ENCODE measurements at places on chromosomes 5 and 9.

DNA sequence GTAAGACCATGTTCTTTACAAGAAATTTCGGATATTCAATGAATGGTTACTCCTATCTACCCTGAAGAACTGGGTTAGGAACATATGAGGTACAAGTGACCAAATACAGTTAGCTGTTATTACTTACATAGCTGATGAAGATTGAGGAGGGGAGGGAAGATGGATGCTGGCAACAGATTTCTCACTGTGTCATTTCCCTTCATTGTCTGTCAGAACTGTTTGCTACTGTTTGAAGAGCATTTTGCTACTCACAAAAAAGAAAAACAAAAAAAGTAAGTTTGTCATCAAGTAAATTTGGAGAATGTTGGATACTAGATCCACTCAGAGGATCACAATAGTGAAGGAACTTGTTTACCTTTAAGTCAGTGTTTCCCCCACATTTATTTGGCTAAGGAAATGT, 53.7 kb downstream of the ENC1 start:
- no peak for DNase-seq

DNA sequence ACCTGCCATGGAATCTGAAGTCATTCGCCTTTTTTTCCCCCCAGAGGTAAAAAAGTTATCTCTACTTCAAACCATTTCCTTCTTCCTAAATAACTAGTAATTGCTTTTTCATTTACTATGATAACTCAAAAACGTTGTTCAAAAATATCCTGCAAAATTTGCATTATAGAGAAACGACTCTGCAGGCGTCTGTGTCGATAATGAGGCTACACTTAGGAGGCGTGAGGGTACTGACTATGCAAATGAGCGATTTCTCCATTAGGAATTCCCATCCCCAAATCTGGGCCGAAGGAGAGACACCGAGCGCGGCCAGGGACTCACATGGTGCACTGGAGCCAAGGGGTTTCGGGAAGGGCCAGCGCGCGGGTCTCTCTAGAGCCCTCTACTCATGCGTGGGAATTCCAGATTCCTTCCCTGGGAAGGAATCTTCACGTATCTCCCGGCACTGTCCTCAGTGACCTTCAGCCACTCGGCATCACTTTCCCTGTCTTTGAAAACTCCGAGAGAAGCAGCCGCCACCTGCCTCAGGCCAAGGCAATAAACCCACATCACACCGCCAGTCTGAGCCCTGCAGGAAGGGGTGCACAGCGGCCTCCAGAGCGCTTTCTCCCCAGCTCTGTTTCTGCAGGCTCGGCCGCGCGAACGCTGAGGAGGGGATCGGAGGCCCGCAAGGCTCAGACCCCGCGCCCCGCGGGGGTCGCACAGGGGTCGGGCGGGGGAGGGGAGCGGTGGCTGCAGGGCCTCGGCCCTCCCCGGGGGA, 718 bp upstream of the DENND4C start:
- DNase-seq: no peak

DNA sequence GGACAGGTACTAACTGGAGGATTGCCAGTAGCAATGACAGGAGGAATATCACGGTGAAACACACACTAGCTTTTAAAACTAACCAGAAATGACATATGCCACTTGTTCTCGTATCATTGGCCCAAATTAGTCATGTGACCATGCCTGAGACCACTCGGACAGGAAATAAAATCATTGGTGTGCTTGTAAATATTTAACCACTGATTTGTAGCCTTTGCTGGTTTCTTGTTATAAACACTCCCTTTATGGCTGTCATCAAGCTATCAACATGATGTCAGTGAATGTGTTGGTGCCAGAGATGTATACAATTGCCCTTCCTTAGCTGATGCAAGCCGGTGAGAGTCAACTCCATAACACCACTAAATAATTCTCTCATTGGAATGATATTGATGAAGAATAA, 123.7 kb upstream of the ANKH start:
- DNase-seq: no peak

DNA sequence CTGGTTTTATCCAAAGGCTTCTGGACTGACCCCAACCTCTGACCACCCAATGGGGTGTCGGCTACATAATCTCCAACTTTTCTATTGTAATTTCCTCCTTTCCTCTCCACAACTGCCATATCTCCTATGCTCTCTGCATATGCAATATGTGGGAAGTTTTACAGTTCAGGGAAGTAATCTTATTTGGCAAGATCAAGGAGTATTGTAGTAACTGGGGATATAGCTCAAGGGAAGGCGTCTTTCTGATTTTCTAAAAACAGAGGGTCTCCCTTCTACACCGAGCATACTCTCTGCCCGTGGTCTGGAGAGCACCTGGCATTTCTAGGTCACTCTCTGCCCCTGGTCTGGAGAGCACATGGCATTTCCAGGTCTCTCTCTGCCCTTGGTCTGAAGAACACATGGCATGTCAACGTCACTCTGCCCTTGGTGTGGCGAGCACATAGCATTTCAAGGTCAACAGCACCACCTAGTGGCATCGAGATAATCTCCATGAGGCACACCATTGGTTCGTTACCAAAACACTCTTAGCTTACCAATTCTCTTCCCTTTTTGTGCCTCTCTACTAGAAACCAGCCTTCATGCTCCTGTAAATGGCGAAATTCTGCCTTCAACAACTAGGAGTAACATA, 616.4 kb upstream of the NUDT12 start:
- DNase-seq: peak; percentile 61

DNA sequence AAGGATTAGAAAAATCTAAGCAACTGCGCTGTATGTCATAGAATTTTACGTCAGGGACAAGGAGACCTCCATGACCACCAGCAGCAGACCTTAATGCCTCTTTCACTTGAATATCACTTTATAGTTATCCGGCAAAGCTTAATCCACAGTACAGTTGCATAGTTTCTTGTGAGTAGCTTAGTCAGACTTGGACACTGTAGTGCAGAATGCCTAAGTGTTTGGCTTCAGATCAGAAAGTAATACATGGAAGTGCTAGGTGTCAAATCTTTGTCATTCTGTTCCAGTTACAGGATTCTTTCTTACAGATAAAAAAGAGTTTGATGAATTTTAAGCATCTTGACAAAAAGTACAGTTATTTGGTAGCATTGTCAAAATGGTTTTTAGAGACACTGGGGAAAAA, 239.9 kb upstream of the PAPPA start:
- peak; percentile 46 for DNase-seq

GRCh38 chr5:14364576-14365472, 216.8 kb upstream of the OTULINL start:
- no peak for DNase-seq

DNA sequence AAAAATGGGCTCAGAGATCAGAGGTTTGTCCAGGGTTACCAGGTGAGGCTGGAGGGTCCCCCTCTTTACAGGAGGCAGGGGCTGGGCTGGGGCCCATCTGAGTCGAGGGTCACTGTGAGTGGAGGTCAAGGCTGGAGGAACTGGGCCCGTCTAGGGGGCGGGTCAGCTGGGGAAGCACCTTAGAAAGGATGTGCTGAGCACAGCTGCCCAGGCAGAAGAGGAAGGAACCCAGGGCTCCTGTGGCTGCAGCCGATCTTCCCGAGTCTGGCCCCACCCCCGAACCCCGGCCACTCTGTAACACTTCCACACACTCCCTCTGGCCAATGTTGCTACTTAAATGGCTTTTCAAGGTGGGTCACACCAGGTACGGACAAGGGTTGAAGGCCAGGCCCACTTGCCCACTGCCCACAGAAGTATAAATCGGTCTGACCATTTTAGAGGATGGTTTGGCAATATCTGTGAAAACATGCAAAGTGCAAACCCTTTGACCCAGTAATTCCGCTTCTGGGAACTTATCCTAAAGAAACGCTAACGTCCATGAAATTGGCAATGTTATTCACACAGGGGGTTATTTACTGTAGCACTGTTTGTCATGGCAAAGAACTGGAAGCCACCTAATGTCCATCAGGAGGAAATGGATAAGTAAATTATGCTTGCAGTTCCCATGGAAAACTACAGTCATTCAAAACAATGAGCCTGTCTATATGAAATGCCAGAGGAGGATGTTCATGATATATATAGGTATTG, 30.5 kb upstream of the EEIG1 start:
- no peak for DNase-seq

DNA sequence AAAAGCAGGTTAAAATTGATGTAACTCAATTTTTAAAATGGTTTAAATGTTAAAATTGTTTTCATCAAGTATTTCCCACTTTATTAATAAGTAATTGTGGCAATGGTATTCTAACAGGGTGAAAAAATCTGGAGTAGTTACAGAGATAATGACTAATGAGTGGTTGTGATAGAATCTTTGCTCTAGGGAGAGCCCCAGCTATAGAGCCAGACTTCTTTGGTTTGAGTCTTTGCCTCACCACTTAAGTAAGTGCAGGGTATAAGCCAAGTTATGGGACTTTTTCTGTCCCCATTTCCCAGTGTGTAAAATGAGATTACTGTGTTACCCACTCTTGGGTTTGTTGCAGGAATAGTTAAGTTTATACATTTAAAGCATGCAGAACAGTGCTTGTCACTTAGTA, 158.1 kb downstream of the FER start:
- no peak for DNase-seq

DNA sequence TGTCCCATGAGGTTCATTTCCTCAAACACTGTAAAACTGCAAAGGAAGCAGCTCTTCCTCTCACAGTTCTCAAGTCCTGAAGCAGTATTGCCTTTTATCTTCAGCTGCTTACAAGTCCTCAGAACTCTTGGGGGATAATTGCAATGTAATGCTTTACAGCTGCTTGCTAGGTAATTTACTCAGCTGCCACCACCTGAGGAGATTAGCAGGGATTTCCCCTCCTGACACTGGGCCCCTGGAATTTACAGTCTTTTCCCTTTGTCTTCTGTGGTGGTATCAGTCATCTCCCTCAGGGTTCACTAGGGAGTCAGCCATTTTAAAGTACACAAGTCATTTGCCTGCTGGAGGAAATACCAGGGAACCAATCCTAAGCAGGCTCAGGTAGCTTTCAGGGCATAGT, 754.3 kb upstream of the GRAMD2B start:
- DNase-seq: no peak

DNA sequence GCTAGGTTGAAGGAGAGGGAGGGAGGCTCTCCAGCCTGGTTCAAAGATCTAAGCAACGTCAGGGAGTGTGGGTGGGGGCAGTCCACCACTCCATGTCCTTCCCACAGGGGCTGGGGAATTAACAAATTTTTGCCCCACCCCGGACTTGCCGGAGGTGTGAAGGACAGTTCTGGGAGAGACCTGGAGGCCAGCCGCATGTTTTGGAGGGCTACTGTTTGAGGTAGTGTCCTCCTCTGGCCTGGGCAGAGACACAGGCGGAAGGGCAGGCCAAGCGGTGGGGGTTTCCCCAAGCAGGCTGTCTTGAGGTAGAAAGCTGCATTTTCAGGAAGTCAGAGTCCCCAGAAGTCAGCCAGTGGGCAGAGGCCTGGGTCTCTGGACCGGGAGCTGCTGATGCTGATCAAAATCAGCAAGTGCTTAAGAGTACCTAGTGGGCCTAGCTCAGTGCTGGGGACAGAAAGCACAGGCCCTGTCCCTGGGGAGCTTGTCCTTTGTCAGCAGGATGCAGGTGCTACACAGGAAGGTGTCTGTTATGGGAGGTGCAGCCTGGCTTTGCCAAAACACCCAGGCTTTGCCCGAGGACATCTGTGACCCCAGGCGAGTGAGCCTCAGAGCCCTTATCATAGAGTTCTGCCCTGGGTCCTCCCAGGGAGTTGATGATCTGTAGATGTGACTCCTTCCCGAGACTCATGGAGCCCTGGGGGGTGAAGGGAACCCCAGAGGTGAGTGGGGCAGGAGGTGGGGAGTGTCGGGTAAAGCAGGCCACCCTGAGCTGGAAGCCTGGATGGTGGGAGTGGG, 18.5 kb downstream of the JADE2 start:
- DNase-seq: no peak

- DNase-seq: peak; percentile 71
Measured at GRCh38 chr9:95131023-95131943, 186.2 kb downstream of the FANCC start.

- no peak for DNase-seq
Measured at GRCh38 chr9:125523681-125524080, 183.3 kb downstream of the MAPKAP1 start.

GRCh38 chr5:178475422-178475821, 114.8 kb downstream of the COL23A1 start:
- no peak for DNase-seq

GRCh38 chr9:93005876-93006275, 52.6 kb upstream of the SUSD3 start:
- no peak for DNase-seq

GRCh38 chr5:121292664-121293063, 559.0 kb upstream of the FTMT start:
- DNase-seq: no peak

DNA sequence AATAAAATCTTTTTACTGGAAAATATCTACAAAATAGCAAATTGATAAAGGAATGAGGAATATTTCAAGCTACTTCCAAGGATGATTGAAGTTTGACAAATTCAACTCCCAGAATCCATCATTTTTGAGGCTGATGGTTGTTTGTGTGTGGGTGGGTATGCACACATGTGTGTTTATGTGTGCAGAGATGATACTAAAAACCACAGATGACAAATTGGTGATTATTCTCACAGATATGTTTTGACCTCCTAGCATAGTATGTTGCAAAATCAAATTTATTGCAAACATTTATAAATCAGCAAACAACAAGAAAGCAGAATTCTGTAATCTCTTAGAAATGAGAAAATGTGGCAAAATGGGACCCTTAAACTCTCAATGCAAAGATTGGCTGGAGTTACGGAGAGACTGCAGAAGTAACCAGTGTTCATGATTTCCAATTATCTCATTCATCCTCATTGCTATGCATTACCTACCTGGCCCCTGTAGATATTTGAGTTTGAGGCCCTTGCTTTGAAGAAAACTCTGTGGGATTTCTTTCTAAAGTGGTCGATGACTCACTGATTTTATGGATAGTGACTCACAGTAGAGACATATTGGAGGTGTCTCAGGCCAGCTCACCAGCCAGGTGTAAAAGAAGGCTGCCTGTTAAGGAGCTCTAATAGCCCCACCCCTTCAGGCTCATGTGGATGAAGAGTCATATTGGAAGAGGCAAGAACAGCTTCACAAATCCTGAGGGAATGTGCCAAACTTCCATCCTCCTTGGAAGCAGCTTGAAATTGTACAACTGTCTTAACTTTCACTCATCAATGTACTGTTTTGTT, 44.6 kb upstream of the TMC1 start:
- no peak for DNase-seq

DNA sequence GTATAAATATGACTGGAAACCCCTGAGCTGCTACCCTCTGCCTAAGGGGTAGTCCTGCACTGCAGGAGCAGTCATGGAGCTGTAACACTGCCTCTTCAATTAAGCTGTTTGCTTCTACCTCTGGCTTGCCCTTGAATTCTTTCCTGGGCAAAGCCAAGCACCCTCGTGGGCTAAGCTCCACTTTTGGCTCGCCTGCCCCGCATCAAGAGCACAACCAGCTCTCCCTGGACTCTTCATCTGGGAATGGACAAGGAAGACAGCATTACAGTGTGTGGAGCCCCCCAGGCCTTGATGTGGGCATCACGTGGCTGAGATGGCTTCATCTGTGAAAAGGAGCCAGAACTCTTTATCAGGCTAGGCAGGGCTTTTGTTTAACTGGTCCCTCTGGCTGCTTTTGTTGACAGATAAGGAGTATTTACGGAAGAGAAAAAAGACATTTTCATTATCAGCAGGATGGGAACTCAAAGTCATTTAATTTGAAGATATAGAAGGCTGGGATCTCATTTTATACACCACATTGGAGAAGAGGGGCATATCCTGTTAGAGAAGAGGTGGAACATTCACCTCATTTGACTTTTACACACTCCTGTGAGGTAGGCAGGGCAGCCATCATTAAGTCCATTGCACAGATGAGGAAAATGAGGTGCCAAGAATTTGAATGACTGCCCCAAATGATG, 137.8 kb downstream of the SEMA6A start:
- DNase-seq: no peak

All from fibroblast of skin of scalp (primary cell).